Activated naive CD8-positive, alpha-beta T cell treated with anti-CD3 and anti-CD28 coated beads for 36 hours (primary cell): ENCODE measurements at places on chromosomes 2 and 18. TPM values are rescaled to one million over a fixed set of nuclear protein-coding genes. Genes with fewer than 3 reads are reported as not detected.
A peak's percentile ranks its signal among the peaks of the same experiment; 100 is the strongest.

ALPP gene
- total RNA-seq = not detected

NEU4 gene
- total RNA-seq = 0.40 TPM

KLHL41 gene
- total RNA-seq = 0.20 TPM

- DNase-seq = peak; percentile 68
These were observed 18.1 kb downstream of the LPIN2 start for GRCh38 chr18:2994603-2995432.

CSRNP3 gene
- total RNA-seq = not detected

DNA sequence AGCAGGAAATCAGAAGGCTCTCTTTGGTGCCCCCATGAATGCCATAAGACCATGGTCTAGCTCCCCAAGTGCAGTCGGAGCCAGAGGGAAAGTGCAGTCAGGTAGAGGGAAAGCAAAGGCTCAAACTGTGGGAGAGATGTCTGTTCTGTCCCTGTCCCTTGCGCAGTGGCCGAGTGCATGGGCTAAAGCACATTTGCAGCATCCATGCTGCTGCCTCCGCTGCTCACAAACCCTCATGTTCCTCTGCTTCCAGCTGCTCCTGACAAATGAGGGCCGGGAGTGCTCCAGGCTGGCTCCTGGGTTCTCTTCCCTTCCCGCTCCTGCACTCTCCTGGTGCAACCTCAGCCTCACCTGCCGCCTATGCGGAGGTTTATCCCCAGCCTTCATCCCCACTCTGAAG lies 34.2 kb downstream of the SCTR start:
- no peak for DNase-seq
